ENCODE measurements at places on chromosomes 16 and 17. TPM values are rescaled to one million over a fixed set of nuclear protein-coding genes. Genes with fewer than 3 reads are reported as not detected.

The PRDM7 gene
- total RNA-seq, result not detected

The COX4I1 gene
- total RNA-seq, result 451 TPM

The OTOP3 gene
- not detected for total RNA-seq

The RAB34 gene
- 8.5 TPM for total RNA-seq

The SEPHS2 gene
- 71.3 TPM for total RNA-seq

The CNGB1 gene
- not detected for total RNA-seq

The SYT17 gene
- not detected for total RNA-seq

The CD300LB gene
- total RNA-seq, result not detected

The SCARF1 gene
- 1.6 TPM for total RNA-seq

The TP53TG3 gene
- total RNA-seq, result not detected

The HSD11B2 gene
- total RNA-seq, result 1.9 TPM

The C16orf92 gene
- total RNA-seq, result not detected

The SBK1 gene
- total RNA-seq, result 2.6 TPM

The GRB7 gene
- total RNA-seq, result not detected

The EEF2K gene
- 31.0 TPM for total RNA-seq

The FBXL16 gene
- total RNA-seq, result 5.7 TPM

The PIK3R5 gene
- 24.6 TPM for total RNA-seq

The RGS9 gene
- 1.3 TPM for total RNA-seq

The C17orf50 gene
- total RNA-seq, result not detected

The PLEKHH3 gene
- 1.4 TPM for total RNA-seq

The ACSM2A gene
- not detected for total RNA-seq

The PDPK1 gene
- total RNA-seq, result 49.2 TPM

The TBC1D3 gene
- total RNA-seq, result not detected

The METTL26 gene
- total RNA-seq, result 136 TPM

The STX1B gene
- 0.34 TPM for total RNA-seq

The EFCAB13 gene
- total RNA-seq, result 5.2 TPM

The SEPTIN1 gene
- 186 TPM for total RNA-seq

The JUP gene
- 0.55 TPM for total RNA-seq

The EPN3 gene
- total RNA-seq, result not detected
